ENCODE measurements at places on chromosomes 7 and 10.

GRCh38 chr10:9172276-9172675 is 1117.8 kb downstream of the GATA3 start:
- DNase-seq = no peak

- no peak for DNase-seq
Measured at GRCh38 chr7:117090791-117091190, 137.5 kb downstream of the ST7 start.

DNA sequence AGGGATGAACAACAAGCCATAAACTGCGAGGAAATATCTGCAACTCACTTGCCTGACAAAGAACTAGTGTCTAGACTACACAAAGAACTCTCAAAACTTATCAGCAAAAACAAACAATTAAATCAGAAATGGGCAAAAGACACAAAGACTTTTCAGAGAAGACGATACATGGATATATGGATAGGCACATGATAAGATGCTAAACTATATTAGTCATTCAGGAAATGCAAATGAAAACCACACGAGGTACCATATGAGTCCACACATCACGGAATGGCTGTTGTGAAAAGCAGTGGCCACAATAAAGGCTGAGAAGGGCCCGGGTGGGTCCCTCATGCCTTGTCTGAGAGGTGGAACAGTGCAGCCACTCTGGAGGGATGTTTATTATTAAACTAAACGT is 267.8 kb downstream of the WDR37 start:
- DNase-seq = no peak

- DNase-seq = no peak
Measured at GRCh38 chr10:57162231-57162630, 801.2 kb upstream of the ZWINT start.

GRCh38 chr10:118167056-118167700 is 120.4 kb upstream of the RAB11FIP2 start:
- no peak for DNase-seq

DNA sequence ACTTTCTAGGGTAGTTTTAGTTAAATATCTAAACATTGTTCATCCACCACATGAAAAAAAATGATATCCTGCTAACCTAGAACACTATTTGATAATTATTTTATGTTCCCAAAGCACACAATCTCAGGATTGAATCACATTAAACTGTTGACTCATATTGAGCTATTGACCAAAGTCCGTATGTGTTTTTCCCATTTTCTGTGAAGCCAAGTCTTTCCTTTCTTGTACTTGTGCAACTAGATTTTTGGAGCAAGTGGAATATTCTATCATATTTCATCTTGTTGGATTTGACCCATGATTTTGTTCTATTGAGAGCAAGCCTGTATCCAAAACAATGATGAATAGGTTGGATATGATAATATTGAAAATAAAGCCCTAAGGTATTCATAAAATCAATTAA is 164.6 kb downstream of the SKAP2 start:
- DNase-seq = no peak

- no peak for DNase-seq
Measured at GRCh38 chr10:11525503-11525902, 85.9 kb downstream of the USP6NL start.

DNA sequence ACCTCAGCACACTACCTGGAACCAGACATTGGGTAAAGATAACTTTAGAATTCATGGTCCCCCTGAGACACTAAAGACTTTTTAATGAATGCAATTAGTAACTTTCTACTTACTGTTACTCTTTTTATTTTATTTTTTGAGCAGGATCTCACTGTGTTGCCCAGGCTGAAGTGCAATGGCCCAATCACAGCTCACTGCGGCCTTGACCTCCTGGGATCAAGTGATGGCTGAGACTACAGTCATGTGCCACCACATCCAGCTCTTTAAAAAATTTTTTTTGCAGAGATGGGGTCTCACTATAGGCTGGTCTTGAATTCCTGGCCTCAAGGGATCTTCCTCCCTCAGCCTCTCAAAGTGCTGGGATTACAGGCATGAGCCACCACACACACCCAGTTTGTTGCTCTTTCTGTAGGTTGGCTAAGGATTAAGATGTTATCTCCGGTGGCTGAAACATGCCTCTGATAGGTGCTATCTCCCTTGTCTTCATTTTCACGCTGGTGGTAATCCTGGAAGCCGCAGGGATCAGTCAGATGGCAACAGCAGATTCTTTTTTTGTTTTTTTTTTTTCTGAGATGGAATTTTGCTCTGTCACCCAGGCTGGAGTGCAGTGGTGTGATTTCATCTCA is 128.3 kb downstream of the TCF7L2 start:
- DNase-seq = no peak

DNA sequence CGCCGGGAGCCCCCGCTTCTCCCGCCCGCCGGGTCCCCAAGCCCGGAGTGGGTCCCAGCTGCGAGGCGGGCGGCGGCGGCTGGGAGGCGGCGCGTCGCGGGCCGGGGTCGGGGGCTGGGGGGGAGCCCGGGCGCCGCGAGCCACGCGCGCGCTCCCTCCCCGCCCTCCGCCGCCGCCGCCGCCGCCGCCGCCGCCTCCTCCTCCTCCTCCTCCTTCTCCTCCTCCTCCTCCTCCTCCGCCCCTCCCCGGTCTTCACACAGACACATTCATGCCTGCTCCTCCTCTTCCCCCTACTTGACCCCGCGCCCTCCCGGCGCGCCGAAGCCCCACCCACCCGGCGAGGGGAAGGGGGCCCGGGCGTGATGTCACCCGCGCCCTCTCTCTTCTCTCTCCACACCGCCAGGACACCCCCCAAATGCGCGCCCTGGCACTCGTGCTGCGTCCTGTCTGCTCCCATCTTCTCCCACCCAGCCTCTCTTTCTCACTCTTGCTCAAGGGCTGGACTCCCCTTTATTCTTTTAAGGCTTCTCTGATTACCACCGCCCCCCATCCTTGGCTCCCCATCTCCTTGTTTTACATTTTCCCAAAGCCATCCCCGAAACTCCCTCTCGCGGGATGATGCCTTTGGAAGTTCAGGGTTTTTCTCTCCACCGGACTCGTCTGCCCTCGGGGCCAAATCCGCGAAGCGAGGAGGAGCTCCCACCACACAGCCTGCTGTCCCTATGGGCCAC is 967 bp upstream of the GLI3 start:
- no peak for DNase-seq

GRCh38 chr7:32943252-32944030 is 13.8 kb upstream of the FKBP9 start:
- no peak for DNase-seq

- no peak for DNase-seq
Measured at GRCh38 chr7:40234046-40234445, 99.2 kb downstream of the SUGCT start.

- DNase-seq = no peak
Measured at GRCh38 chr7:106236065-106236464, 48.7 kb downstream of the NAMPT start.

- no peak for DNase-seq
Measured at GRCh38 chr7:18166002-18166401, 138.4 kb upstream of the PRPS1L1 start.

- no peak for DNase-seq
Measured at GRCh38 chr7:2016021-2016631, 216.6 kb downstream of the MAD1L1 start.

GRCh38 chr7:40599836-40600235 is 465.0 kb downstream of the SUGCT start:
- DNase-seq = no peak

- DNase-seq = no peak
Measured at GRCh38 chr7:90290244-90291113, 30.6 kb downstream of the FAM237B start.

- no peak for DNase-seq
Measured at GRCh38 chr10:132030898-132031463, 34.8 kb upstream of the JAKMIP3 start.

DNA sequence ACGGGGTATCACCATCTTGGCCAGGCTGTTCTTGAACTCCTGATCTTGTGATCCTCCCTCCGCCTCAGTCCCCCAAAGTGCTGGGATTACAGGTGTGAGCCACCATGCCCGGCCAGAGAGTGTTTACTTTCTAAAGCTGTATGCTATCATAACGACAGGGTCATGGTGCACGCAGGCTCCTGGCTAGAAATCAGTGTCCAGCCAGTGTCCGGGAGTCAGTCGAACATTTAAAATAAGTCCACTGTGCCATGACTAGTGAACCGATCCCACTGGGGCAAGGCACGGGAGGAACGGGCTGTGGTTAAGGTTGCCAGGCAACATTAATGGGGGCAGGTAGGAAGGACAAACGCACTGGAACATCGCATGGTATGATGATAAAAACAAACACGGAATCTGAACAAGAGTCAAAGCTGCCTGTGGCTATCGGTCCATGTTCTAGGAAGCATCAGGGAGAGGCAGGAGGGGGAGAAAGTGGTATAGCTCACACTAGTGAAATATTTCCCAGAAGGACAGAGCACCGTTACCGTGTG is 89.0 kb upstream of the SEPHS1 start:
- no peak for DNase-seq

- no peak for DNase-seq
Measured at GRCh38 chr10:109963439-109963838, 40.1 kb upstream of the XPNPEP1 start.

DNA sequence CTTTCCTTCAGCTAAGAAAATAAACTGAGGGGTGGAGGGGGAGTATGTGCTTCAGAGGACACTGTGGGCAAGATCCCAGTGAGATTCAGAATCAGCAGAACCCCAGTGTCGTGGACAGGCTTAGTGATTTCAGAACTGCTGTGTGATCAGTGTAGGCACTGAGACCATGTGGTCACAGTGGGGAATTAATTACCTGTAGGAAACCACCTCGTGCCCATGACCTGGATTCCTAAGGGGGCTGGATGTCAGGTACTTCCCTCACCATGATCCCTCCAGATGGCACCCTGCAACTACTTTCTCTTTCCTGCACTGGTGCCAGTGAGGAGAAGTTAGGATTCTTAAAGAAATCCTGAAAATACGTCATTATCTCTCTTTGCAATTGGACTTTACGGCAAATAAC is 64.4 kb downstream of the HBP1 start:
- DNase-seq = no peak
